Panc1 (cell line): ENCODE measurements at places on chromosomes 12 and 14. TPM values are rescaled to one million over a fixed set of nuclear protein-coding genes. Genes with fewer than 3 reads are reported as not detected.

Gene C12orf54
- total RNA-seq, result not detected

GRCh38 chr12:50615907-50616296 lies 111.1 kb downstream of the DIP2B start:
- H3K27ac ChIP-seq, result peak overlapping the region; percentile 9
- no peak overlapping the region for H3K4me3 ChIP-seq
- peak; percentile 56 for DNase-seq

DNA sequence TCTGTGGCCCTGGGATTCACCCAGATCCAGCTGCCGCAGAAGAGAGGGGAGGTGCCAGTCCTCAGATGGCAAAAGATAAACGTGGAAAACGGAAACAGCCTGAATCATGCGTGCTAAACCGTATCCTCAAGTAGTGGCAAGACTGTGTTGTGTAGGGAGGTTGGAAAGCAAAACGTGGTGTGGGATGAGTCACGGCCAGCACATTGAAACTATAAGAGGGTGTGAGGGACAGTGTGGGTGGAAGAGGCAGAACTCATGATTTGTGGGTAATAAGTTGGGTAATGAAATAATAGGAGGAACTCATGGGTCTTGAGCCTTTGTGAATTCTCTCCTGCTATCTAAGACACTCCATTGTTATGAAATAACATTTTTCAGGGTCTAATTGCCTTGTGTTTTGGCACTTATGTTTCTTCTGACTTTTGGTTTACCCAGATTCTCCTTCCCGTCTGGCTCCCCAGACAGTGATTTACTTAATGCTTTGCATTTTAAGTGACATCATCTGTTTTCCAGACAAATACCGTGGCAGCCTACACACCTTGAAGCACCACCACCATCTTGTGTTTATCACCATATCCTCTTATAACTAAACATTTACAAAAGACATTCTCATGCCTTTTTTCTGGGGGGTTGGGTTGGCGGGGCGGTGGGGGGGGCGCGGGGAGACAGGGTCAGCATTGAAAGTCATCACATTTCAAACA lies 62.3 kb upstream of the PTCSC3 start:
- H3K4me1 ChIP-seq, result no peaks in the 10 kb centered on the region
- no peak for DNase-seq
- 0 out of 2 replicates have a peak, but pooled peaks cover 3% of the 10 kb centered on the region for H3K27me3 ChIP-seq
- H3K36me3 ChIP-seq, result no peaks in the 10 kb centered on the region
- no peak overlapping the region for H3K4me3 ChIP-seq

GRCh38 chr14:54207075-54207474 lies 189.7 kb upstream of the CDKN3 start:
- no peaks in the 10 kb centered on the region for H3K27me3 ChIP-seq
- no peak overlapping the region for H3K27ac ChIP-seq
- H3K4me3 ChIP-seq, result no peak overlapping the region
- H3K4me1 ChIP-seq, result no peaks in the 10 kb centered on the region

DNA sequence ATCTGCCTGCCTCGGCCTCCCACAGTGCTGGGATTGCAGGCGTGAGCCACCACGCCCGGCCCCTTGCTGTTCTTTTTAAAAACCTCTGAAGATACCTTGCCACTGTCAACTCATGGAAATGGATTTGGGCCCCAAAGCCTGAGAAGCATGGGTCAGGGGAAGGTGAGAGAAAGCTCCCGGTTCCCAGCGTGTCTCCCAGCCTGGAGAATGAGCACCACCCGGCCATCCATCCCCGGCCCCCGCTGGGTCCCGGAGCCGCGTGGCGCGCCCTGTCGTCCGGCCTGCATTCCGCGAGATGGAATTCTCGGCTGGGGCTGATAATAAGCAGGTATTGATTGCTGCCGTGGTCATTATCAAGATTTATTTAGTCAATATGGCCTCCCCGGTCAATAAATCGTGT lies 126.5 kb upstream of the MYL2 start:
- no peak for DNase-seq
- no peaks in the 10 kb centered on the region for H3K4me1 ChIP-seq
- no peaks in the 10 kb centered on the region for H3K36me3 ChIP-seq
- no peaks in the 10 kb centered on the region for H3K27me3 ChIP-seq

Gene LALBA
- not detected for total RNA-seq

DNA sequence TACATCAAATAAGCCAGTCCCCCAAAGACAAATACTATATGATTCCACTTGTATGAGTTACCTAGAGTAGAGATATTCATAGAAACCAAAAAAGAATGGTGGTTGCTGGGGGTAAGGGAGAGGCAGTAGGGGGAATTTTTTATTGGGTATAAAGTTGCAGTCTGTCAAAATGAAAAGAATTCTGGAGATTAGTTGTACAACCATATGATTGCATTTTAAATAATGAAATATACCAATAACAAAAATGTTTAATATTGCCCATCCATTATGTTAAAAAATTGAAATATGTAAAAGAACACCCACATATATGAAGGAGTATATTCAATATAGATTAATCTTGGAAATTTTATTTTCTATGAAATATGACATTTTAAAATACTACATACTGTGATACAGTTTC lies 1383.5 kb downstream of the FSCB start:
- H3K36me3 ChIP-seq, result no peaks in the 10 kb centered on the region
- no peak overlapping the region for H3K4me3 ChIP-seq
- H3K27ac ChIP-seq, result no peak overlapping the region
- DNase-seq, result no peak

GRCh38 chr12:131615326-131616042 lies 95.4 kb upstream of the SFSWAP start:
- no peak for DNase-seq
- H3K4me1 ChIP-seq, result no peaks in the 10 kb centered on the region
- no peaks in the 10 kb centered on the region for H3K36me3 ChIP-seq
- peaks cover 7% of the 10 kb centered on the region; the same call in 1 of the 2 replicates for H3K27me3 ChIP-seq

DNA sequence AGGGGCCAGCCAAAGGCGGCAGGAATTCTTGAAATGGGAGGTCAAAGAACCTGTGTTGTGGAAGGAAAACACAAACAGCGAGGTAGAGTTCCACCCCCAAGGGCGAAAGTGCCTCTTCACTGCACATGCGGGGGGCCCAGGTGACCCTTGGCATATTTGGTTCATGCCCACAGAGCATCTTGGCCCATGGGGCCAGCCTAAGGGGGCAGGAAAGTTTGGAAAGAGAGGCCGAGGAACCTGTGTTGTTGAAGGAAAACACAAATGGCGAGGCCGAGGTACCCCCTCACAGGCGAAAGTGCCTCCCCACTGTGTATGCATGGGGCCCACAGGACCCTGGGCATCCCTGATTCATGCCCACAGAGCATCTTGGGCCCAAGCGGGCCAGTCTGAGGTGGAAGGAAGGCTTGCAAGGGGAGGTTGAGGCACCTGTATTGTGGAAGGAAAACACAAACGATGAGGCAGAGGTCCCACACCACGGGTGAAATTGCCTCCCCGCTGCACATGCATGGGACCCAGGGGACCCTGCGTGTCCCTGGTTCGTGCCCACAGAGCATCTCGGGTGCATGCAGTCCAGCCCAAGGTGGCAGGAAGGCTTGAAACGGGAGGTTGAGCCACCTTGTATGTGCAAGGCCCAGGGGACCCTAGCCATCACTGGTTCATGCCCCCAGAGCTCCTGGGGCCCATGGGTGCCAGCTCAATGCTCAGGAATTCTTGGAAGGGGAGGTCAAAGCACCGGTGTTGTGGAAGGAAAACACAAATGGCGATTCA lies 384.1 kb downstream of the ALG10 start:
- no peaks in the 10 kb centered on the region for H3K36me3 ChIP-seq
- H3K27ac ChIP-seq, result no peak overlapping the region
- no peak for DNase-seq
- H3K27me3 ChIP-seq, result peaks cover 3% of the 10 kb centered on the region; the same call in 1 of the 2 replicates

GRCh38 chr12:45601390-45601789 lies 128.1 kb upstream of the ARID2 start:
- DNase-seq, result no peak
- no peak overlapping the region for H3K4me3 ChIP-seq
- H3K27ac ChIP-seq, result no peak overlapping the region
- no peaks in the 10 kb centered on the region for H3K36me3 ChIP-seq
- H3K4me1 ChIP-seq, result no peaks in the 10 kb centered on the region

Gene CLEC9A
- not detected for total RNA-seq

Gene RTN1
- total RNA-seq, result 0.05 TPM

Gene HPD
- 0.51 TPM for total RNA-seq

Gene DLK1
- 0.69 TPM for total RNA-seq

DNA sequence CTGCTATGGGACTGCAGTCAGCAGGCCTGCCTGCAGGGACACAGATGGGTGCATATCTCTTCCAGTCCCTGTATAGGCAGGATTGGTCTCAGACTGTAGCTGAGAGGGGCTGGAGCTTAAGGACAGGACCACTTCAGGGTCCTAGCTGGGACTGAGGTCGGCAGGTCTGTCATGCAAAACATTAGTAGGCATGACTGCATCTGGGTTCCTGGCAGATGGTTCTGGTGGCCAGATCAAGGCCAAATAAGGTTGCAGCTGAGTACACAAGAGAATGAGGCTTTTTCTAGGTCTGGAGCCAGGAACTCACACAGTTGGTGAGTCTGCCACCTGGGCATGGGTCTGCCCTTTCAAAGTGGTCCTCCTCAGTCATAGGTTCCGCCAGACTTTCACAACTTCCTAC lies 155.8 kb downstream of the TPH2 start:
- no peaks in the 10 kb centered on the region for H3K36me3 ChIP-seq
- DNase-seq, result no peak
- H3K4me1 ChIP-seq, result no peaks in the 10 kb centered on the region
- H3K4me3 ChIP-seq, result no peak overlapping the region

GRCh38 chr12:1467710-1468109 lies 126.7 kb downstream of the FBXL14 start:
- H3K27me3 ChIP-seq, result no peaks in the 10 kb centered on the region
- H3K4me1 ChIP-seq, result peaks cover 3% of the 10 kb centered on the region; the same call in 1 of the 2 replicates
- H3K36me3 ChIP-seq, result no peaks in the 10 kb centered on the region
- H3K27ac ChIP-seq, result no peak overlapping the region

DNA sequence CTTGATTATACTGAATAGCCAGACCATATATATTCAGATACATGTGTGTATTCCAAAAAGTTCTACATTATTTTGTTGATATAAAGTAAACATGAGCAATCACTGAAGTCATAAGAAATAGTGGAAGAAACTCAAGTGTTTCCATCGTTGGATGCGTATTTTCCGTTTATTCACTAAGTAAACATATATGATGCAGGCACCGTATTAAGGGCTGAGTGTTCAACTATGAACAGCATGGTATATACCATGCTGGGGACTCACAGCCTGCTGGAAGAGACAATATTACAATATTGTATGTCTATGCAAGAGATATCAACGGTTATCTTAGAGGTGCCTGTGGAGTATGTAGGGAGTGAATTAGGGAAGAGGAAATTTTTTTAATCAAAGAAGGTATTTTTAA lies 1.2 kb downstream of the PYROXD1 start:
- DNase-seq, result no peak
- no peaks in the 10 kb centered on the region; the same call in 1 of the 2 replicates for H3K27me3 ChIP-seq
- peak overlapping the region; percentile 97 for H3K27ac ChIP-seq
- peaks cover 2% of the 10 kb centered on the region for H3K36me3 ChIP-seq
- peaks cover 3% of the 10 kb centered on the region for H3K4me1 ChIP-seq

Gene FOXA1
- 8.7 TPM for total RNA-seq

Gene TAS2R50
- 0.18 TPM for total RNA-seq

Gene CMTM5
- total RNA-seq, result not detected

Gene LHX5
- not detected for total RNA-seq

Gene NTS
- total RNA-seq, result 1.5 TPM

Gene LTBR
- 3.1 TPM for total RNA-seq

DNA sequence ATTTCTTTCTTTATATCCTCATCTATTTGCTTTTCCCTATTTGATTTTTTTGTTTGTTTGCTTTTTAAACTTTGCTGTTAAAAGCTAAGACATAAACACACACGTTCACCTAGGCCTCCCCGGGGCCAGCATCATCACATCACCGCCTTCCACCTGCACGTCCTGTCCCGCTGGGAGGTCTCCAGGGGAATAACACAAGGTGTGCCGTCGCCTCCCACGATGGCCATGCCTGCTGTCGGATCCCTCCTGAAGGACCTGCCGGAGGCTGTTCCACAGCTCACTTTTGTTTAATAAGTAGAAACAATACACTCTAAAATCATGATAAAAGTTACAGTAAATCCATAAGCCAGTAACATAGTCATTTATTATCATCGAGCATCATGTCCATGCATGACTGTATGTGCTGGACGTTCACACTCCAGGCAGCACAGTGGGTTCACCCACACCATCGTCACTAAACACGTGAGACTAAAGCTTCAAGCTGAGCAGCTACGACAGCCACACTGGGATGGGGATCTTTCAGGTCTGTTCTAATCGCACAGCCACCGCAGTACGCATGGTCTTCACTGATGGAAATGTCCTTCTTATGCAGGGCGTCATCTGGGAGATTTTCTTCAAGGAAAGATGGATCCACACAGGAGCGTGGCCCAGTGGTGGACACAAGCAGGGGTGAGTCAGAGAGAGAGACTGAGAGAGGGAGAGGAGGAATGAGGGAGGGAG lies 3.6 kb downstream of the RIMBP2 start:
- no peaks in the 10 kb centered on the region; the same call in 1 of the 2 replicates for H3K4me1 ChIP-seq
- no peak for DNase-seq
- H3K27ac ChIP-seq, result no peak overlapping the region
- H3K36me3 ChIP-seq, result no peaks in the 10 kb centered on the region
- no peak overlapping the region for H3K4me3 ChIP-seq
- H3K27me3 ChIP-seq, result peaks cover 2% of the 10 kb centered on the region; the same call in 1 of the 2 replicates

DNA sequence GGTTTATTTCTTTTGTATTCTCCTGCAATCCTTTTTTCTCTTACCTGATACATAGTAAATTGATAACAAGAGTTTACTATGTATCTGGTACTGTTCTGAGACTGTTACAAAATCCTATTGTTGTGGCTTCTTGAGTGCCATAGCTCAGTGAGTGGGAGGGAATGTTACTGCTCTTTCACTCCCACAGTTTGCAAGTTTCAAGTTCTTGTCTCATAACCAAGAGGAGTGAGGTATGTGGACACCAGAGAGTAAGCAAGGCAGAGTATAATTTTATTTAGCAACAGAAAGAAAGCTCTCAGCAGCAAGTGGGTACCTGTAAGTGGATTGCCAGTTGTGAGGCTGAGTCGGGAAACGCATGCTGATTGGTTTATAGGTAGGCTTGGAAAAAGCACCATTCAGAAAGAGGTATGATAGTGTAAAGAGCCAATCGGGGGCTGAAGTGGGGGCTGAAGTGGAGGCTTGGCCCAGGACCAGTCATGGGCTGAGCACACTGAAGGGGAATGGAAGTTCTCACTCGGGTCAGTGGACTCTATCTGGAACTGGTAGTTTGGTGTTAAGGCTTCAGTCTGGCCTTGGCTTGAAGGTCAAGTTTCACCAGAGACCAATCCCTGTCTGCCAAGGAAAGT lies 850.8 kb downstream of the TMTC2 start:
- no peaks in the 10 kb centered on the region for H3K36me3 ChIP-seq
- H3K27ac ChIP-seq, result no peak overlapping the region
- H3K4me3 ChIP-seq, result no peak overlapping the region
- H3K4me1 ChIP-seq, result no peaks in the 10 kb centered on the region
- no peaks in the 10 kb centered on the region for H3K27me3 ChIP-seq

DNA sequence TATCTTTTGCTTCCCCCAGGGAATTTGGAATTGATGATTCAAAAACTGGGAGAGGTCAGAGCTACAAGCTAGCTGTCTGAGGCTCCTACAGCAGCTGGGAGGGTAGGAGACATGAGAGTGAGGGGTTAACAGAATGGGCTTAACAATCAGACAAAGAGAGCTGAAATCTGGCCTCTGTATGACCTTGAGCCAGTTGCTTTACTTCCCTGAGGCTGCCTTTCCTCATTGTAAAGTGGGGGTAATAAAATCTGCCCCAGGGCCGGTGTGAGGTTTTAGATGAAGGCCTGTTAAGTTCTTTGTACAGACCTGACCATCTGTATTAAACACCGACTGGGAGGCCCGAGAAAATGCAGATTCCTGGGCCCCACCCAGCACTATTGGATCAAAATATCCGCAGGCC lies 164.3 kb upstream of the NOS1 start:
- peaks cover 2% of the 10 kb centered on the region for H3K27me3 ChIP-seq
- H3K4me1 ChIP-seq, result no peaks in the 10 kb centered on the region
- no peak overlapping the region for H3K4me3 ChIP-seq
- no peak overlapping the region for H3K27ac ChIP-seq
- no peak for DNase-seq
- no peaks in the 10 kb centered on the region for H3K36me3 ChIP-seq
